ENCODE measurements at places on chromosomes 4 and X.

DNA sequence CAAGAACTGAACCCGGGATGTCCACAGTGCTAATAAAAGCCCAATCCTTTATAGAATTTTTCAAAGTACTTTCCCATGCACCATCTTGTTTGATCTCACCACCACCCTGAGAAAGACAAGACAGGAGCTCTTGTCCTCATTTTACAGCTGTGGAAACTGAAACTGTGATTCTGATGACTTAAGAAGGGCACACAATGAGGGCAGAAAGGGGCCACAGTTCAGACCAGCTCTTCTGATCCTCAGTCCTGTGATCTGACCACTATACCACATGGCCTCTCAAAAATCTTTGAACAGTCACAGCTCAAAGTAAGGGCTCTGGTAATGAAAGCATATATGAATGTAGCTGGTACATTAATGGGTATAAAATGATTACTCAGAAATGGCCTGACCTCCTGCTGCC is 127.3 kb upstream of the CPEB2 start:
- DNase-seq, result no peak

- no peak for DNase-seq
Measured at GRCh38 chrX:110143454-110144210, 140.7 kb downstream of the TMEM164 start.

- DNase-seq, result no peak
Measured at GRCh38 chrX:137574102-137574783, 8.3 kb downstream of the ZIC3 start.

DNA sequence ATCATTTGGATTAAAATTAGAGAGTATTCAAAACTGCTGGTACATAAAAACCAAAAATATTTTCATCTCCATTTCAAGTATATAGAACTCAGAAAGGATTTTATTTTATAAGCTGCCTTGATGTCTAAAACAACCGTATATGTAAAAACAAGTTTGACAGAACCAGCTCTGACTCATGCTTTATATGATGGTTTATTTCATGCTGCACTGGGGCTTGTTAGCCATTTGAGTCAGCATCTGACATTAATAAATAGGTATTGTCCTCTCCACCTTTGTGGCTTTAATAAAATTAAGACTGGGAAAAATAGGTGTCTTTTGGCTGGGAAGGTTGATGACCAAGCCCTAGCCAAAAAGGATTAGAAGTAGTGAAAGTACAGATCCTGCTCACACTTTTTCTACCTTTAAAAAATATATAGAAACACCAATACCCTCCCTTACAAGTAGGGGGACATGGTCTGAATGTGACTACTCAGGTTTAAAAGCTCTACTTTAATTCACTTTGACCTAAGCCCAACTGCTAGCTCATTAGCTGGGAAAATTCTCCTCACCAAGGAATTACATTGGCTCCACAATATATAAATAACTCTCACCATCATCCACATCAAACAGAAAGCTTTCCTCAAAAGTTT is 228.1 kb downstream of the ADAMTS3 start:
- no peak for DNase-seq

- no peak for DNase-seq
Measured at GRCh38 chr4:52057196-52057595, 6.1 kb downstream of the SPATA18 start.

DNA sequence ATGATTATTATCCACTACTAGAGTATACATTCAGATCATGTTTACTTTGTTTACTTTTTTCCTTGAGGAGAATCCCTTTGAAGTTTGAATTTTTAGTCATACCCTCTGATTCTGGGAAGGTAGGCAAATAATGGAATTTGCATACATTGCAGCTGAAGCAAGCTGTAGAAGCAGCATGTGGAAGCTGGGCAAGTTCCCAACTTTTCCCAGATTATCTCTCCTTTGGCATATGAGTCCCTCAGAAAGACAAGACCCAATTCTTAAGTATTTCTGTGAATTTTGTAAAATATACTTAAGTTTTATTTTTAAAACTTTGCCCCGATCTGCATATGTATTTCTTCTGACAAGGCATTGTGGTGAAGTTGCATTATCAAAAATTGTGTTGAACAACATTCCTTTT is 94.9 kb downstream of the CNKSR2 start:
- DNase-seq, result no peak

DNA sequence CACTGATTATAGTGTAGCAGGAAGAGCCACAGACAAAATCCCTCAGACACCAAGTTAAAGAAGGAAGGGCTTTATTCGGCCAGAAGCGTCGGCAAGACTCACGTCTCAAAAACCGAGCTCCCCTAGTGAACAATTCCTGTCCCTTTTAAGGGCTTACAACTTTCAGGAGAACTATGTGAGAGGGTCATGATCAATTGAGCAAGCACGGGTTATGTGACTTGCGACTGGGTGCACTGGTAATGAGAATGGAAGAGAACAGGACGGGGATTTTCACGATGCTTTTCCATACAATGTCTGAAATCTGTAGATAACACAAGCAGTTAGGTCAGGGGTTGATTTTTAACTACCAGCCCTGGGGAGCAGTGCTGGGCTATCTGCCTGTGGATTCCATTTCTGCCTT is 116.7 kb downstream of the MFAP3L start:
- no peak for DNase-seq

DNA sequence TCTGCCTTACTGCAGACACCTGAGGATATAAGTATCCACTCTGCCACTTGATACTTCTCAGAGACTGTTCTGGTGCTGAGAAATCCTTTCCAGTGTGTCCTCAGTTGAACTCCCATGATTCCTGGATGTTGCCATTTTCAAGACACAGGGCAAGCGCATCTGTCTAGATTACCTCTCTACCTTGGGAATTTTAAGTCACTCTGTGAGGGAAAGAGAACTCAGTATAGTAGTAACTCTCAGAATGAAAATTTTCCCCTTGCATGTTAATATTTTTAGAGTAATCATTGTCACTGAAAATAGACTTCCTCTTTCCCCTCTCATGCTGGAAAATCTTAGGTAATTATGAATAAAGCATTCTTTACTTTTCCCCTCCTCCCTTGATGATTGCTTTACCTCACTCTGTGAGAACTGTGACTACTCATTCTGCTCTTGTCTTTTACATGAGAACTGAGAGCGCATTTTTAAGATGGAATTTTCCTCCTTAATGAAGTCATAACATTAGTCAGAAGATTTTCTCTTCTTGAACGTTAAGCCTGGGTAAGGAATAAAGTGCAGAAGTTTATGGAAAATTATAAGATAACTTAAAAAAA is 45.0 kb downstream of the TET2 start:
- no peak for DNase-seq

DNA sequence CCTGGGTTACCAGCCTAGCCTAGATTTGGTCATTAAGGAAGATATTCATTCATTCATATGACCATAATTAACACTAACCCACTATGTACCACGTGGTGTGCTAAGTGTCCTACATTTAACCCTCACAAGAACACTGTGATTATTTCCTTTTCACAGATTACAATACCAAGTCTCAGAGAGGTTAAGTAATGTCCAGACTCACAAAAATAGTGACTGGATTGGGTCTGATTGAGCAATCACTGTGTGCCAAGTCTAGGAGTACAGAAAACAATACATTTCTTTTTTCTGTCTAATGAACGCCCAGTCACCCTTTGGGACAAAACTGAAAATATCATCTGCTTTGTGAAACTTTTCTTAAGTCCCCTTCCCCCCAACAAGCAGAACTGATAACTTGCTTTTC is 7.6 kb upstream of the DLG3 start:
- no peak for DNase-seq

DNA sequence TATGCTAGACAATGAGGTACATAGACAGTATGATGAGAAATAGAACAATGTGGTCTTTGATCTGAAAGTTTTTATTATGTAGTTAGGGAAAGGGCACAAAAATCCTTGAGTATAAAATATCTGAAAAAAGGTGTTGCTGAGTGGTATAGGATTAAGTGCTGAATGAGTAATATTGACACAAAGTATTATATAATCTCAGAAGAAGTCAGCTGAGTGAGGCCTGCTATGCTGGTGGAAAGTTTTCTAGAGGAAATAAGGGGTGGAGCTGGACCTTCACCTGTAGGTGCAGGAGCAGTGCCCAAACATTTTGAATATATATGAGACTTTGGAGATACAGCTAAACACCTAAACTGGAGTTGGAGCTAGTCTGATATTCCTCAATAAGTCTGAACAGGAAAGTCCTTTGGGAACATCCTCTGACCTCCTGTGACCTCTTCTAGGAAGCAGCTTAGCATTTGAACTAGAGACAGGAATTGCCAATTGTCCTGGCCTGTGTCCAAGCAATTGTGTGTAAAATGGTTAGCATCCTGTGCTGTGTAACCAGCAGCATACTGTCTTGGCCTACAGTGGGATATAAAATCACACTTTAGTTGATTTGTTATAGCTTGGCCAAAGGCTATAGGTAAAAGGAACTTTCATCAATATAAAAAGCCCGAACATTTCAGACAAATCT is 285.3 kb downstream of the ANKRD50 start:
- DNase-seq, result no peak

GRCh38 chrX:19624739-19625138 is 109.4 kb upstream of the MAP3K15 start:
- DNase-seq, result no peak

DNA sequence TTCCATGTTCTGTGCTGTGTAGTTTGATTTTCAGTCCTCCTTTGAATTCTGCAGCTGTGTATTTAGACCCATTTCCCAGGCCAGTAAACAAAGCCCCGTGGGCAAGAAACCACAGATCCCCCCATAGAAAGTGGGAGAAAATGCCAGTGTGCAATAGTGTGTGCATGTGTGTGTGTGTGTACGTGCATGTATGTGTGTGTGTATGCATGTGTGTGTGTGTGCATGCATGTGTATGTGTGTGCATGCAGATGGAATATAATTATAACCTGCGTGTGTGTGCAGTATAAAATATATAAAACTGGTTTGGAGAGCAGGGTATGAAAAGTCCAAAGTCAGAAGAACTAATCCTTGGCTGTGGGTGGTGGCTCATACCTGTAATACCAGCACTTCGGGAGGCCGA is 5.2 kb upstream of the CD99 start:
- DNase-seq, result no peak
